Tibial nerve (tissue), 4 donors: ENCODE measurements at places on chromosomes 7 and 10.

DNA sequence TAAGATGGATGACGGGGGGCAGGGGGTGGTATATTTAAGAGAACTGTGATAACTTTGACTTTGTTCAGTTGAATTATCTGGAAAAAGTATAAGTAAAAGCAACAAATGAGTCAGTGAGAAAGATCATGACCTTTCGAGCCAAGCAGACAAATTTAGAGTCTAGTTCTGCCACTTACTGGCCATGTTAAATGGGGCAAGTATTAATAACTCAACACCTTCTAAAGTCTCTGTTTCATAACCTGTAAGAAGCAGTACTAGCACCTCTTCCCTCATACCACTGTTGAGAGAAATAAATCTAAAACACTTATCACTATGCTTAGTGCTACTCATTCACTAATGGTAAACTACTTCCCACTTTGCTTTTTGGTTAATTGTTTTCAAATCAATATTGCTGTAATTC lies 604.4 kb upstream of the LRRN3 start:
- DNase-seq, result no peak

DNA sequence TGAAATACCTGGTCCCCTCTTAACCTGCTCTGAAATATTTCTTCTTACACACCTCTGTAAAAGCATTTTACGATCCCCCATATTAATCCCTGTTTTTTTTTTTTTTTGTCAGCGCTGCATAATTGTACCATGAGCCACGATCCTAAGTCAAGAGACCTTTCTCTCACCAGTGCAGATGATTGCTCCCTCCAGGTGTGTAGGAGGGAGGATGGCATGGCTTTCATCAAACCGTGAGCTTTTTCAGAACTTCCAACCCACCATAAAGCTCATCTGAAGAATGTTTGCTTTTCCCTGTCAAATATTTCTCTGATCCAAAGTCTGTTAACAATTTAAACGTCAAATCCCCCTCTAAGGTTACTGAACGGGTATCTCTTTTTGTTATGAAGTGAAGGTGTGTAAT lies 28.2 kb upstream of the SEPHS1 start:
- no peak for DNase-seq

DNA sequence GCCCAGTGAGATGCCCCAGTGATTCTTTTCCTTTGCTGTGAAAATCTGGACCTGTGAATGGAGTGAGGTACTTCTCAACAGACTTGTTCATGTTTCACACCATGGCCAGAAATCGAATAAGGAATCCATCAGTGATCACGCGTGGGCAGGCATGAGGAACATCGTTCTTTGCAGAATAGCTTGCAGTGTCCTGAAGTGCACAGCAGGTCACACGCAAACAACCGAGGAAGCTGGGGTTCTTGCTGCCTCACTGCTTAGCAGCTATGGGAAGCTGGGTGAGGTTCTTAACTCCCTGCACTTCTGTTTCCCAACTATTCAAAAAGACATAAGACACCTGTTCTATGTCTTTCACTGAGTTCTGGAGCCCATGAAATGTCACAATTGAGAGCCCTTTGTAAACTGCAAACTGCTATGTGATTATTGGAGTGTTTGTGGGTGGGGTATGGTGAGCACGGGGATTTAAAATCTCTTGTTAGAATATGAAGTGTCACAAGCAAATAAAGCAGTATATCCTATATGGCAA lies 253.4 kb downstream of the KIAA1217 start:
- DNase-seq, result no peak

- no peak for DNase-seq
Measured at GRCh38 chr10:50322077-50322476, 70.8 kb upstream of the ASAH2 start.

- DNase-seq, result no peak
Measured at GRCh38 chr10:123990889-123991288, 99.3 kb upstream of the CPXM2 start.

DNA sequence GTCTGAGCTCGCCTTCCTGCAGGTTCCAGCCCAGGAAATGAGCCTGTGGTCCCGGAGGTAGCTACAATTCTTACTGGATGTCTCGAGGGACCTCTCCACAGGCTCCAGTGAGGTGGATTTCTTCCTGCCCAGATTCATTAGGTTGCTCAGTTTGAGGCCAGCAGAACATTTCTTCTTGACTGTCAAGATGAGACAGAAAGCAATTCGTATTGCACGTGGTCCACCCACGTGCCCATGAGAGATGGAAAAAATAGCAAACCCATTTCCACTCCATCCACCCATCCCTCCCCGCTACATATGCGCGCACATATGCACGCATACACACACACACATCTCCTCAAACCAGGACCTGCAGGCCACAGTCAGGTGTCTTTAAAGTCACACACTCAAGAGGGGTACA lies 68.7 kb downstream of the VWA2 start:
- DNase-seq, result no peak

GRCh38 chr10:127854769-127855590 lies 37.8 kb downstream of the CLRN3 start:
- DNase-seq, result no peak

DNA sequence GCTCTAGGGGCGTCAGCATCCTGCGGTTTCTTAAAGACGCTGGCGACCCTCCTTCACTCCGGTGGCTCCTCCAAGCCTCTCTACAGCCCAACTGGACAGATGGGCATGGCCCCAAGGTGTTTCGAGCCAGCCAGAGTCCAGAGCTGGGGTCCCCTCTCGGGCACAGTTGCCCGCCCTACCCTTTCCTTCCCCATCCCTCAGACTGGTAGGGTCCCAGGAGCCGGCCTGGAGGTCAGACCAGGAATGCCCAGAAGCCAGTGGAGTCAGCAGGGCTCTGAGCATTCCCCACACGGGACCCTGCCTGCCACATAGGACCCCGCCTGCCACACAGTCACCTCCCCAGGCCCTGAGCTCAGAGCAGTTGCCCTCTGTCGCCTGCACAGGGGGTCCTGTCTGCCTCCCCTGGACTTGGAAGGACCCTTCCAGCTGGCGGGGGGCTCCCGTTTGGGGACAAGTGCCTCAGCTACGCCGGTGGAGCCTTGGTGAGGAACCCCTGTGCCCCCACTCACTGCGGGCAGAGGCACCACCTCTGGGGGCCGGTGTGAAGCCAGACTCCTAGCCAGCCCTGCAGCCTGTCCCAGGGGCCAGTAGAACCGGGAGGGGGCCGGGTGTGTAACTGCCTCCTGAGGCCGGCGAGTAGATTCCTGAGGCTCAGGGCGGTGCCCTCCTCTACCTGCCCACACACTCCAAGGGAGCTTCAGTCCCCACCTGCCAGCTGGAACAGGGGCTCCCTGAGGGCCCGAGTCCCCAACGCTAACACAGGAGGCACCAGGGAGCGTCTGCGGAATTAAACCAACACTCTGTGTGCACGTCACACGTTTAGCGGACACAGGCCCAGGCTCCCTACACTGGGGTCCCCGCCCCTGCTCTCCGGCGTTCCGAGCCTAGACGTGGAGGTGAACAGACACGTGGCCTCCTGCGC lies 19.4 kb upstream of the PDGFA start:
- DNase-seq, result no peak

DNA sequence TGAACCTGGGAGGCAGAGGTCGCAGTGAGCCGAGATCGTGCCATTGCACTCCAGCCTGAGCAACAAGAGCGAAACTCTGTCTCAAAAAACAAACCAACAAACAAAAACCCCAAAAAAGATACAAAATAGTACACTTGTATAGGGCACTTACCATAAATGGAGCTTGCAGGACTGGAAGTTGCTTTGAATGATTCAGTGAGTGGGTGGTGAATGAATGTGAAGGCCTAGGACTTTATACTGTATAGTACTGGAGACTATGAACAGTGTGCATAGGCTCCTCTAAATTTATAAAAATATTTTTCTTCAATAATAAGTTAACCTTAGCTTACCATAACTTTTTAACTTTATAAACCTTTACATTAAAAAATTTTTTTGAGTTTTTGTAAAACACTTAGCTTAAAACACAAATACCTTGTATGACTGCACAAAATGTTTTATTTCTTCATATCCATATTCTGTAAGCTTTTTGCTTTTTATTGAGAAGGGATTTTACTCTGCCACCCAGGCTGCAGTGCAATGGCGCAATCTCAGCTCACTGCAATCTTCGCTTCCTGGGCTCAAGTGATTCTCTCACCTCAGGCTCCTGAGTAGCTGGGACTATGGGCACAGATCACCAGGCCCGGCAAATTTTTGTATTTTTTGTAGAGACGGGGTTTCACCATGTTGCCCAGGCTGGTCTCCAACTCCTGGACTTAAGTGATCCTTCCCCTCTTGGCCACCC lies 6.9 kb upstream of the H2AZ2 start:
- no peak for DNase-seq

GRCh38 chr10:5645944-5646617 lies 20.3 kb downstream of the ASB13 start:
- DNase-seq, result no peak

GRCh38 chr10:31304291-31304970 lies 14.6 kb upstream of the ZEB1 start:
- no peak for DNase-seq

GRCh38 chr10:15605740-15606369 lies 113.9 kb downstream of the ITGA8 start:
- DNase-seq, result no peak

- no peak for DNase-seq
Measured at GRCh38 chr10:106395041-106395749, 769.3 kb downstream of the SORCS1 start.

- DNase-seq, result no peak
Measured at GRCh38 chr7:81064426-81064825, 145.6 kb upstream of the SEMA3C start.

- no peak for DNase-seq
Measured at GRCh38 chr10:16521311-16522016, at the start of gene C1QL3. C1QL3 (minus strand) TSS chr10:16521879; CDS start chr10:16521065, 814 bp downstream.

DNA sequence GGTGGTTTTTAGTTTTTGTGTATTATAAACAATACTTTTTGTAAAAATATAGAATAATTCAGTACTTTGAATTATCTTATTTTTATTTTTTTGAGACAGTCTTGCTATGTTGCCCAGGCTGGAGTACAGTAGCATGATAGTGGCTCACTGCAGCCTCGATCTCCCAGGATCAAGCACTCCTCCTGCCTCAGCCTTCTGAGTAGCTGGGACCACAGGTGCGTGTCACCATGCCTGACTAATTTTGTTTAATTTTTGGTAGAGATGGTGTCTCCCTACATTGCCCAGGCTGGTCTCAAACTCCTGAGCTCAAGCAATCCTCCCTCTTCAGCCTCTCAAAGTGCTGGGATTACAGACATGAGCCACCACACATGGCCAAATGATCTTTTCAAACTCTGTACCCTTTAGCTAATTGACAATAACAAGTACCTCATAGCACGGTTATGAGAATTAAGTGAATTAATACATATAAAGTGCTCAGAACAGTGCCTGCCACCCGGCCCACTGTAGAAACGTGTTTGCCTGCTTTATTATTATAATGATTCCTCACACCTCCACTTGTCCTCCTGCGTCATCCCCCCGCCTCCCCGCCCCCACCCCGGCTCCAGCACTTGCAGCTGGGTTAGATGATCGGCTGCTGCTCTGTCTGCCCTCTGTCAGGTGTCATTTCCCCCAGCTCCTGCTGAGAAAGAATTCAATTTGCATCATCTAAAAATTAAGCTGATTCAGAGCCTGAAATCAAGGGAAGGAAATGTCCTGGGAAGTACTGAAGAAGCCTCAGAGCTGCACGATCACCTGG lies 53.6 kb upstream of the NRF1 start:
- DNase-seq, result no peak

DNA sequence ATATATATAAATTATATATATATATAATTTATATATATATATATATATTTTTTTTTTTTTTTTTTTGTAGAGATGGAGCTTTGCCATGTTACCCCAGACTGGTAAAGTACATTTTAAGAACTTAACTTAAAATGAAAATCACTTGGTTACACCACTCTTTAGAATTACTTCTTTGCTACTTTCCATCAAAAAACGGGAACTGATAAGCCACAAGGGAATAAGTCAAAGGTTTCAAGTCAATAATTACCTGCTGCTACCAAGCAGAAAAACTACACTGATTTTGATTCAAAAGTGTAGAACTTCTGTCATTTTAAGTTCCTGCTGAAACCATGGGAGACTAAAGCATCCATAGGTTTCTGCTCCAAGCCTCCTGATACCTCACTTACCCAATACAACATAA lies 12.2 kb downstream of the PPA1 start:
- no peak for DNase-seq

DNA sequence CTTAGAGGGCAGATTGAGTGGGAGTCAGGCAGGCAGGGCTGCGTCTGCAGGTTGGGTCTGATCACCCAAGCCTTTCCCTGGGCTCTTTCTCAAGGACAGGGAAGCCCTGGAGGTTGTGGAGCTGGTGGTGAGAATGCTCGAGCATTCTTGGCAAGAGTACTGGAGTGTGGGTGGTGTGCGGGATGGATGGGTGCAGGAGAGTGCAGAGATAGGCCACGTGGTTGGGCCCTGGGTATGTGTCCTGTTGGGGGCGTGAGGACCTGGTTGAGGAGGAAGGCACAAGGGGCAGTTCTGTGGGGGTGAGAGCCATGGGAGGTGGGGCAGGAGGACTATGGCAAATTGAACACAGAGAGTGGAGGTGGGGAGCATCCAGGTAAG lies 135.9 kb downstream of the PTPN20 start:
- DNase-seq, result no peak

DNA sequence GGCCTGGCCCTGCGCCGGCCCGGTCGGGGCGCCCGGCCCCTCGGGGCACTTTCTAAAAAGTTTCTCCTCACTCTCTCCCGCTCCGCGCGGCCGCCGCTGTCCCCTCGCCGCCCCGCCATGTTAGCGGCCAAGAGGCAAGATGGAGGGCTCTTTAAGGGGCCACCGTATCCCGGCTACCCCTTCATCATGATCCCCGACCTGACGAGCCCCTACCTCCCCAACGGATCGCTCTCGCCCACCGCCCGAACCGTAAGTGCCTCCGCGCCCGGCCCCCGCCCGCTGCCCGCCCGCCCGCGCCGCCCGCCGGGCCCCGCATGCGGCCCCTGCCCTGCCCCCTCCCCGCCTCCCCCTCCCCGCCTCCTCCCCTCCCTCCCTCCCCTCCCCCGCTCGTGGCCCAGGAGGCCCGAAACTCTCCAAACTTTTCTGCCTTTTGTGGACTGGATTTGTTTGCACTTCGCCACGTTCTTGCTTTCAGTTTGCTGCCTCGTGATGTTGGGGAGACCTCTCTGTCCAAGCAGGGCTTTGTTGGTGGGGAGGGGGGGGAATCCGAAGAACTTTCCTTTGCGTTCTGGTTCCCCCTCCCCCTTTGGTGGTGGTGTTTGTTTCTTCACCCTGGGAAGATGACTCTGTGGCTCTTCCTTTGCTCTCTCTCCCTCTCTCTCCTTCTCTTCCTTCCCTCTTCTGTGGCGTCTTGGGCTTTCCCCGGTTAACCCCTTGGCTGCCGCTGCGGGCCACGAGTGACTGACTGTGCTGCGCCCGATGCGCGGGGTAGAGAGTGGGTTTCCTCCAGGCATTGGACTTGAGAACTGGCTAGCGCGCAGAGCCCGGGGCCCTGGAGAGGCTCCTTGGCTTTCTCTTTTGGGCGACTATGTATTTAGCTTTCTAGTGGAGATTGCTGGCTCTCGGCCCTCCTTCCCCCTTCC lies 1.6 kb downstream of the TCF7L2 start:
- peak; percentile 33 for DNase-seq

DNA sequence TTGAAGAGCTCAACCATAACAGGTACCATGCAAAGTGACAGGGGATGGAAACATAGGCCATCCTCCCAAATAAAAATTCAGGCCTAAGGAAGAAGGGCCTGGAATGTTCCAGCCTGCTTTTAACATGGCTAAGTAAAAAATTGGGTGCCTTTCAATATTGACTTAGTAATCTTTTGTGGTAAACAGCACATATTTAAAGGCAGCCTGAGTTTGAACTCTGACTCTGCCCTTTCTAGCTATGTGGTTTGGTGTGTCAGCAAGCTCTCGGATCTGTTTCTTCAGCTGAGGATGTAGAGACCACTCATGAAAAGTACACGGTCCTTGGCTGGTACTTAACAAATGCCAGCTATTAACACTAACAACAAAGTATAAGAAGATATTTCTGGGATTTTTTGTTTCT lies 191.8 kb upstream of the CDCA7L start:
- no peak for DNase-seq

- no peak for DNase-seq
Measured at GRCh38 chr7:19491371-19491770, 217.5 kb downstream of the POLR1F start.
